ENCODE measurements at places on chromosomes 5 and 9. TPM values are rescaled to one million over a fixed set of nuclear protein-coding genes. Genes with fewer than 3 reads are reported as not detected.

The DBH gene
- total RNA-seq: not detected

The GABRA1 gene
- not detected for total RNA-seq

The OMD gene
- total RNA-seq: 2.2 TPM

The IL3 gene
- not detected for total RNA-seq

The PDE6A gene
- not detected for total RNA-seq

The GARIN3 gene
- not detected for total RNA-seq

The SPATA31D1 gene
- not detected for total RNA-seq

The CTXN3 gene
- total RNA-seq: not detected

The MTMR12 gene
- 33.4 TPM for total RNA-seq

The TAF1L gene
- total RNA-seq: not detected

The SPATA31C1 gene
- not detected for total RNA-seq

The ADAMTSL2 gene
- 8.8 TPM for total RNA-seq

The FOXD4L4 gene
- 0.47 TPM for total RNA-seq

The FBP2 gene
- total RNA-seq: 0.29 TPM

The SOX30 gene
- 0.52 TPM for total RNA-seq

The FLT4 gene
- total RNA-seq: 12.1 TPM

The PCDHGA3 gene
- total RNA-seq: 2.9 TPM

The SHB gene
- total RNA-seq: 33.0 TPM

The CCDC171 gene
- 4.5 TPM for total RNA-seq

The ANKRD55 gene
- 0.34 TPM for total RNA-seq

The DDX4 gene
- not detected for total RNA-seq

The CDKN2A gene
- 1.7 TPM for total RNA-seq

The TMOD1 gene
- total RNA-seq: 29.3 TPM

The PCDHGB3 gene
- 3.2 TPM for total RNA-seq

The GALNT12 gene
- 38.5 TPM for total RNA-seq

The TRAF1 gene
- total RNA-seq: 10.0 TPM

The ARHGEF28 gene
- total RNA-seq: 34.5 TPM

The TSC1 gene
- 72.8 TPM for total RNA-seq

The RPS14 gene
- 2,344 TPM for total RNA-seq

The UNC5A gene
- total RNA-seq: not detected

The SH3PXD2B gene
- total RNA-seq: 39.8 TPM

The SHISAL2B gene
- total RNA-seq: not detected

The ALDH1A1 gene
- 18.7 TPM for total RNA-seq

The GMCL2 gene
- total RNA-seq: not detected

The MCTP1 gene
- 35.8 TPM for total RNA-seq

The LHX3 gene
- not detected for total RNA-seq

The CENPP gene
- total RNA-seq: 10.6 TPM

The PAEP gene
- total RNA-seq: not detected

The TSSK1B gene
- total RNA-seq: 2.1 TPM

The SPATA31A3 gene
- total RNA-seq: not detected

The ABLIM3 gene
- 101 TPM for total RNA-seq

The BAAT gene
- not detected for total RNA-seq

The NTNG2 gene
- total RNA-seq: 2.2 TPM

The PIP5K1B gene
- 13.8 TPM for total RNA-seq

The CDC25C gene
- not detected for total RNA-seq

The NSD1 gene
- 118 TPM for total RNA-seq

The PFN3 gene
- not detected for total RNA-seq

The SPINK7 gene
- not detected for total RNA-seq

The PCDH1 gene
- 127 TPM for total RNA-seq

The IFNB1 gene
- not detected for total RNA-seq

The TMEM174 gene
- total RNA-seq: not detected

The GFI1B gene
- total RNA-seq: not detected

The XRCC4 gene
- total RNA-seq: 7.0 TPM
